ENCODE measurements at places on chromosomes 16 and 17. TPM values are rescaled to one million over a fixed set of nuclear protein-coding genes. Genes with fewer than 3 reads are reported as not detected.

GJC1 gene
- 33.3 TPM for total RNA-seq

CRYBA1 gene
- not detected for total RNA-seq

SHISA9 gene
- total RNA-seq, result not detected

SCNN1B gene
- total RNA-seq, result 0.06 TPM

MT1F gene
- 7.8 TPM for total RNA-seq

MYH13 gene
- not detected for total RNA-seq

OSGIN1 gene
- total RNA-seq, result 38.5 TPM

ATP2C2 gene
- total RNA-seq, result 0.28 TPM

MT1B gene
- total RNA-seq, result not detected

NFAT5 gene
- total RNA-seq, result 6.4 TPM

CCDC200 gene
- total RNA-seq, result not detected

PEMT gene
- total RNA-seq, result 46.8 TPM

DPEP3 gene
- not detected for total RNA-seq

KRT40 gene
- total RNA-seq, result not detected
